ENCODE measurements at places on chromosomes 7 and 10.

GRCh38 chr10:69948261-69948660 lies 104.4 kb upstream of the MACROH2A2 start:
- DNase-seq = no peak

DNA sequence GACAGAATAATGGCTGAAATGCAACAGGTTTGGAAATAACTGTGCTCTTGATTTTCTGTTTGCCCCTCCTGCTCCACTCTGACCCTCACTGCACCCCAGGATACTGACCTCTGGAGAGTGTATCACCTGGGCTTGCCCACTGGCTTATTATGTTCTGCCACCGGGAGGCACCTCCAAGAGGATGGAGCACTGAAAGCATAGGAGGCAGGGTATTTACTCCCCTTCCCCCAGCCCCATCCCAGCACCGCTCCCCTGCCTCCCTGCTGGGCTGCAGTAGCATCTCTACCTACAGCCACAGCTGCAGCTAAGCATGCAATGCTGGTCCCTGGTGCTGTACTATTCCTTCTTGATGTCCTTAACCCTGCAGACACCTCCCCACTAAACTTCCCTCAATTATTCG lies 26.4 kb downstream of the RAB11FIP2 start:
- DNase-seq = no peak

GRCh38 chr10:93815304-93816096 lies 57.8 kb downstream of the LGI1 start:
- no peak for DNase-seq

DNA sequence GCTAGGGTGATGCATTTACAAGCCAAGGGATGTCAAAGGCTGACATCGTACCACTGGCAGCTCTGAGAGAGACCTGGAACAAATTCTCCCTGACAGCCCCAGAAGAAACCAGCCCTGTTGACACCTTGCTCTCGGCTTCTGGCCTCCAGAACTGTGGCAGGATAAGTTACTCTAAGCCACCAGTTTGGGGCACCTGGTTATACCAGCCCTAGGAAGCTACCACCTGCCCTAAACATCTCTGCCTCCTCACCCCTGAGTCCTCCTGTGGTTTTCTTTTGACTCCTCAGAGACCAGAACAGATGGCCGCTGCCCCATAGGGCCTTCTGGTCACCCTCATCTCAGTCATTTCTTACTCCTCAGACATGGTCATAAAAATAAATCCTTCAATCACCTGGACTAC lies 107.4 kb downstream of the CPXM2 start:
- DNase-seq = no peak

- no peak for DNase-seq
These were observed 27.4 kb upstream of the TMEM72 start for GRCh38 chr10:44883593-44884331.

Measured in stimulated activated CD4-positive, alpha-beta T cell treated with anti-CD3 and anti-CD28 coated beads, Interleukin-15, amount 100 ng/mL, for 1 hour (primary cell).